GM23248 (cell line): ENCODE measurements at places on chromosomes 4 and X. TPM values are rescaled to one million over a fixed set of nuclear protein-coding genes. Genes with fewer than 3 reads are reported as not detected.

DNA sequence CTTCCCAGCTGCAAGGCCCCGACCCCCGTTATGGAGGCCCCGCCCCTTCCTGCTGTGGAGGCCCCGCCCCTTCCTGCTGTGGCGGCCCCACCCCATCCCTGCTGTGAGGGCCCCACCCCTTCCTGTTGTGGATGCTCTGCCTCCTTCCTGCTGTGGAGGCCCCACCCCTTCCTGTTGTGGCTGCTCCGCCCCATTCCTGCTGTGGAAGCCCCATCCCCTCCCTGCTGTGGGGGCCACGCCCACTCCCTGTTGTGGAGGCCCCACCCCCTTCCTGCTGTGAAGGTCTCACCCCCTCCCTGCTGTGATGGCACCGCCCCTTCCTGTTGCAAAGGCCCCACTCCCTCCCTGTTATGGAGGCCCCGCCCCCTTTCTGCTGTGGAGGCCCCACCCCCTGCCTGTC is 104.9 kb upstream of the PSAPL1 start:
- DNase-seq: peak; percentile 32

- DNase-seq: peak; percentile 0
Observed at GRCh38 chr4:132227151-132227856, 921.8 kb upstream of the PCDH10 start.

The NPY5R gene
- not detected in 2 replicates for total RNA-seq

GRCh38 chr4:152273343-152273742 is 262.5 kb downstream of the FBXW7 start:
- DNase-seq: peak; percentile 80

The TBC1D19 gene
- 25.0 and 37.3 TPM in 2 replicates for total RNA-seq
